ENCODE measurements at places on chromosomes 3 and 15.

DNA sequence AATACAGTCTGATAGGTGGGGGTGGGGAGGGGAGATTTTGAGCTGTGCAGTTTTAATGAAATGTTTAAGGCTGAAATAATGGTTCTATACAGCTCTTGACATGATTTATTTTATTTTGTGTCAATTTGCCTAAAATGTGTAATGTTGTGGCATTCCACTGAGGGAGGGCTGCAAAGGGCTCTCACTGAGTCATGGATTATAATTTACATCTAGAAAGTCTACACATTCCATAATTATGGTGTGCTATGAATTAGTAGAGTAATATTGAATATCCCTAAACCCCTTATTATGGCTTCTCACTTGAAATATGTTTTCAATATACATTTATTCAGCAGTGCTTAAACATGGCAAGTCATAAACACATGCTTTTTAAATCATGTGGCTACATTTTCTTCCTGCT is 103.9 kb downstream of the RARB start:
- no peak for DNase-seq

DNA sequence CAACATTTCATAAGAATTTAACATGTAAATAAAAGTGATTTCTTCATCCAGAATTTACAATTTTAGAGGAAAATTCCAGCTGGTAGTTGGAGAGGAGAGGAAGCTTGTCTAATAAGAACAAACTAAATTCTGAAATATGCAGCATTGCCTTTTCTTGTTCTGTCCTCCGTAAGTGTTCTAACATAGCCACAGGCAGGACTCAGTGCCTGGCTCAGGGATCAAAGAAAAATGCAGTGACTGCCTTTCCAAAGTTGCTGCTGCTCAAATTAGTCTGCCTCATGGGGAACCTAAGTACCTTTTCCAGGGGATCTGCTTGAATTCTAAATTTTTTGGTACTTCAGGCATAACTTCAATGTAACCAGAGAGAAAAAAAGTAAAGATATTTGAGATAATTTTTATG is 713.0 kb upstream of the CADM2 start:
- no peak for DNase-seq

DNA sequence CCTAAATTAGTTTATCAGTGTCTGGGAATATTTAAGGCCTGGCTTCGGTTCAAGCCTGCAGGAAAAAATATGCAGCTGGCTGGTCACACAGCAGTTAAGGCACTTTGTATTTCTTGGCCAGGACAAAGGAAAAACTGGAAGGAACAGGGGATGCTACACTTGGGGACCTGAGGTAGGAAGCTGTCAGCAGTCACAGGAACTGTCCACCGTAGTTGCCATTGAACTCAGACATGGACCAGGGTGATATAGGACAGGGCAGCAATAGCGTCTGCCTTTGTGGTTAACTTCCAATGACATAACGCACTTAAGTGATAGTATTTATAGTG is 49.1 kb downstream of the NR1D2 start:
- no peak for DNase-seq

DNA sequence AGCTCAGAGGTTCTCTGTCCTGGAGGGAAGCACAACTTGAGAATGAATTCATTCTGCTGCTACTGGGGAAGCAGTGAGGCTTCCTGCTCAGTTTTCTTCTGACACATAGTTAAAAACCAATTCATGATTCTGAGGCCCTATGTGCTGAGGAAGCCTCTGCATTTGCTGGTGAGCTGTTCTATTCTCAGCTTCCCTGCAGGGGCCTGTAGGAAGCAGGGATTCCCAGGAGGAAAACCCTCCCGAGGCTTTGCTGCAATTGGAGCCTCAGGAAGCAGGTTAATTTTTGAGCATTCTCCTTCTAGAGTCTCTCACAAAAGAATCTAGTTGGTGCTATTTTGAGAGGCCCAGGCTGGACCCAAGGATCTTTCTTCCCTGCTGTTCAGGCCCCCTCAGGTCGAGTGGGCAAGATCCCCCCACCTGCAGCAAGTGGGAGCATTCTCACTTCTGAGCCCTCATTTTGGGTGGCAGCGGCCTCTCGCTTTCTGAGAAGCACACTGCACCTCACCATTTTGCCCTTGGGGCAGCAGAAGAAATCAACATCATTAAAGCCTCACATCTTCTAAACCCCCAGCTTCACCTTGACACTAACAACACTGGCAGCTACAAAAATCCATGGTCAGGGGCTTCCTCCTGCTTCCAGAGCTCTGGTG is 197.5 kb upstream of the TSC22D2 start:
- DNase-seq = no peak

DNA sequence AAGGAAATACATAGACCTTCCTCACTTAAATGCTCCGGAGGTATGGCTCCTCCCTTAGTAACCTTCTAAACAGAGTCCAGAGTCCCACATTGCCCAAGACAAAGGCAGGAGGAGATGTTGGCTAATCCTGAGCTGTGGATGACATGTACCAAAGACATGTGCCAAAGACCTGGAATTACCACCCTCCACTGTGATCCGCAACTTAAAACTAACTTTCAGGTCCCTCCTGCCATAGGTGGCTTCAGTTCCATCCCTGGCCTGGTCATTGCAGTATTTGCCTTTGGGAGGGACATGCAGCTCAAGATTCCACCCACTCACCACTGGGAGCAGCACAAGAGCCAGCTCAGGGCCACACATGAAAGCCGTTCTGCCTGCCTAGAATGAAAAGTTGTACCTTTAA is 28.0 kb downstream of the MYZAP start:
- DNase-seq = no peak

Data from iris pigment epithelial cell (primary cell).